Left renal pelvis (tissue), 4 donors: ENCODE measurements at places on chromosomes 6 and 20. TPM values are rescaled to one million over a fixed set of nuclear protein-coding genes. Genes with fewer than 3 reads are reported as not detected.

DNA sequence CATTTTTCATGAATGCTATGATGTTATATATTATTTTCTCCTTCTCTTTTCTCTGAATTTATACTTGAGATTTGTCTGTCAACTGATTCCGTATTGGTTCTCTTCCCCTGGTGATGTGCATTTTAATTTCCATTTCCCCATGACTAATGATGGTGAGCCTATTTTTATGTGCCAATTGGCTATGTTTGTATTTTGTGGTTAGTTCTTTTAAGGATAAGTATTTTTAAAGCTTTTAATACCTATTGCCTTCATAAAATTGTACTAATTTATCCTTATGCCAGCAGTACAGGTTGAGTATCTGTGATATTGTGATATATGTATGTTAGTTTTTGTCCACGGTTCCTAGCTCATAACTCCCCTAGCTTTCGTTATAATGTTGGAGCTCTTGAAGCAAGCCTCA is 2.8 kb downstream of the POLH start:
- DNase-seq: no peak

- no peak for DNase-seq
Measured at GRCh38 chr6:140046016-140046632, 671.7 kb upstream of the CITED2 start.

The ADRM1 gene
- polyA plus RNA-seq: 38.6 TPM

The NHLRC1 gene
- 2.4 TPM for polyA plus RNA-seq
